ENCODE measurements at places on chromosomes 6 and 20.
A peak's percentile ranks its signal among the peaks of the same experiment; 100 is the strongest.

DNA sequence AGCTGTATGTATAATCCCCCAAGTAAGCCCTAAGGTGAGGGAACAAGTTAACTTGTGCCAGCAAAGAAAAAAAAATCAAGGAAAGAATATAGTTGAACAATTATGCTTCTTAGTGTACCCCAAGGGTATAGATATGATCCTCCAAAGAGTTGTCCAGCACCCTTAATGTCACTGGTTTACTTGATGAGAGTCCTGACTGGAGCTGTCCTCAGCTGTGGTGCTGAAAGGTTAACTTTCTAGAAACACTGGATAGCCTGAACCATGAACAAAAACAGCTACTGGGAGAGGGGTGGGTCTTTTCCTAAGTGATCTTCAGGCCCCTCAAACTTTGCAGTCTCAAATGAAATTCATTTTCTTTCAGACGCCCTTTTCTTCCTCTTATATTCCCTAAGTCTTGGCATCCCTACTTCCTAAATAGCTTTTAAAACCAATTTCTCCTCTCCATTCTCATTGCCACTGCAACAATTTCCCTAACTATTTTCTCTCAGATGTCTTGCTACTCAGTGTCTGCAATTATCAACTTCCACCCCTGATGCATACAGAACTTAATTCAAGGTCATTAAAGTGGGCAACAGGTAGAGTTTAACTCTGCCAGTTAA lies 83.5 kb upstream of the PROKR2 start:
- DNase-seq, result peak; percentile 28

GRCh38 chr20:728256-728944 lies 39.9 kb downstream of the SLC52A3 start:
- DNase-seq, result peak; percentile 38

- DNase-seq, result peak; percentile 49
Observed at GRCh38 chr6:147222160-147222838, 18.1 kb downstream of the STXBP5 start.

DNA sequence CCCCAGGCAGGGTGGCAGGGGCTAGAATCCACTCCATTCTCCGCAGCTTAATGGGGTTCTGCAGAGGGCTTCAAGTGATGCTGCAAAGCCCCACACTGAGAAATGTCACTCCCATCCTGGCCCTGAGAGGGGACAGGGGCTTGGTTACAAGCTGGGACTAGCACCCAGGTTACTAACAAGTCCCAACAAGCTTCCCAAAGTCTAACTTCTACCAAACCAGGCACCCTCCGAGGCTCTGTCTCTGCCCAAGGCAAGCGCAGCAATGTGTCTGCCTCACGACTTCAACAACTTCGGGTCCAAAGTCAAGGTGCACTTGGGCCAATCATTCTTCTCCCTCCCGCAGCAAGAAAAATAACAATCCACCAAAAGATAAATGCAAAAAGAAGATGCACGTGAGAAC lies 45.6 kb downstream of the NFATC2 start:
- no peak for DNase-seq

- peak; percentile 22 for DNase-seq
Observed at GRCh38 chr20:34058831-34059230, 53.2 kb downstream of the EIF2S2 start.

- DNase-seq, result no peak
Observed at GRCh38 chr6:88864359-88865054, 98.9 kb downstream of the RNGTT start.

DNA sequence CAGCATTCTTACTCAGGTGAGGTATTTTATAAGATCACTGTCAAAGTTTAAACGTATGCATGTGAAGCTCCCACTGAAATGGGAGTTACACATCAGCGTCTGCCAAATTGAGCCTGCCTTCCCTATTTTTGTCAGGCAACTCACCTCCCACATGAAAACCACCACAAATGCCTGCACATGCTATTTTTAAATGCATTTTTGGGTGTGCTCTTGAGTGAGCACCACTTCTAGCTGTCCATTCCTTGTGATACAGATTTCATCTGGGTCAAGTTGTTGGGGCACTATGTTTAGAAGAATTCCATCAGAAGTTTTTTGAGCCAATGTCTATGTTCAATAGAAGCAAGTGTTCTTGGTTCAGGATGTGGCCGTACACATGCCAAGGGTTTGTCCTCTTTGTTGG lies 71.7 kb upstream of the RIPPLY2 start:
- DNase-seq, result no peak

- no peak for DNase-seq
Observed at GRCh38 chr6:157198425-157199279, 124.7 kb downstream of the TMEM242 start.

DNA sequence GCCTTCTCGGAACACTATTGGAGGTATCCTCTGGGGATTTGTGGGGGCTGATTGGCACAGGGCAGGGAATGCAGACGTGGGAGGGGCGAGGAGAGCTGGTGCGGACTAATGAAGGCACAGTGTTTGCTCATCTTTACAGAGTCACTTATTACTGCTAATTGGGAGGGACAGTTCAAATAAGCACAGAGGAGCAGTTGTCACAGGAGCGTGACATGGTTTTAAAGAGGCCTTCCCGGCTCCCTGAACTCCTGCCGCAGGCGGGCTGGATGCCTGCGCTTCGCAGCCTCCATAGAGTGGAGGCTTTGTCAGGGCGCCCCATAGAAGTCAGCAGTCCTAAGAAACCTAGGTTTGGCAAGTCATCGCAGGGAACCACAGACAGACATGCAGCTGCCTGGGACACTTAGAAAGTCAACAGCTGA lies 149.6 kb downstream of the LINC00237 start:
- DNase-seq, result no peak

DNA sequence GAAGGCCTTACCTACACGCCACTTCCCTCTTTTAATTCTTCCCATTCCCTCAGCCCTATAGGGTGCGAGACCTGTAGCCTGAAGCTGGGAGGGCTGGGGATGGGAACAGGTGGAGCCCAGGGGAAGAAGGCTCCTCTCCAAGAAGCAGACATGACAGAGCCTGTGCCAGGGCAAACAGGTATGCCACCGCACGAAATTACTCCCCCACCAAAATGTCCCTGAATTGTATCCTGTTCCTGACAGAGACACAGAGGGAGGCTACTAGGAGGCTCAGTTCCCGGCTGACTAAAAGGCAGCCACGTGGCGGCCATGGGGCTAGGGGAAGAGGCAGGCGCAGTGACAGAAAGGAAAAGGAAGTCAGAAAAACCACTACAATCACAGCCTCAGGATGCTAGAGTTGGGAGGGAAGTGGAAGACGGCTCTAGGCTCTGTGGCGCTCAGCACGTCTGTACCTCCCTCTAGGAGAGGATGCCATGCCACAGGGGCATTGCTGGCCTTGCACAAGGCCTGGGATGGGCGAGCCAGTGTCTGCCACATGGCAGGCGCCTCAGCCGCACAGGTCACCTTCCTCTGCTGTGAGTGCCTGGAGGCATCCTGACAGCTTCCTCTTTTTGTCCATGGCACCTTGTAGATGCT lies 27.7 kb downstream of the TFEB start:
- DNase-seq, result no peak

DNA sequence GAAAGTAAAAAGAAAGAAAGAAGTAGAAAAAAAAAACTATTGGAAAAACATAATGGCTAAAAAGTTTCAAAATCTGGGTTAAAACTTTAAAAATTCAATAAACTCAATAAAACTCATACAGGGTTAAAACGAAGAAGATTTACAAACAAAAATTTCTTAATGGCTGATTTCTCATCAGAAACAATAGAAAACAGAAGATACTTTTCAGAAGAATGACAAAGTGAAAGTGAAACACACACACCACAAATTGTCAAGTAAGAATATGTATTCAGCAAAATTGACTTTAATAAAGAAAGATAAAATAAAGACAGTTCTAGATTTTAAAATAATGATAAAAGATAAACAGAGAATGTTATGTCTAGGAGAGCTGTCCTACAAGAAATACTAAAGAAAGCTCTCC lies 618.9 kb upstream of the GJE1 start:
- peak; percentile 12 for DNase-seq

DNA sequence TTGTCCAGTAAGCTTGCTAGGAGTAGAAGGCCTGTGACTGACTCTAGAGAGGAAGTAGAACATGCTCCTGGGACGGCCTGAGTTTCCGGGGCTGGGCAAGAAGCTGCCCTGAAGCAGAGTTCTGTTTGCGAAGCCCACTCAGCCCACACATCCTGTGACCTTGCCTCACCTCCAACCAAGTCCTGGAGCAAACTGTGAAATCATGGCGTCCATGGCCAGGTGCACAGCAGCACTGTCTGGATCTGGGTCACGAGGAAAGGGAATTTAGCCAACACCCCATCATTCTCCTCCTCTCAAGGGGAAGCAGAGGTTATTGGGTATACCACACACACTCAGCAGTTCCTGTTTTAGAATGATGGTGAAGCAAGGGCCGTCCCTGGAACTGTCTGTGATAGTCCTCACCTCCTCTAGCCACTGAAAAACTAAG lies 87.5 kb downstream of the CRYBG1 start:
- no peak for DNase-seq

DNA sequence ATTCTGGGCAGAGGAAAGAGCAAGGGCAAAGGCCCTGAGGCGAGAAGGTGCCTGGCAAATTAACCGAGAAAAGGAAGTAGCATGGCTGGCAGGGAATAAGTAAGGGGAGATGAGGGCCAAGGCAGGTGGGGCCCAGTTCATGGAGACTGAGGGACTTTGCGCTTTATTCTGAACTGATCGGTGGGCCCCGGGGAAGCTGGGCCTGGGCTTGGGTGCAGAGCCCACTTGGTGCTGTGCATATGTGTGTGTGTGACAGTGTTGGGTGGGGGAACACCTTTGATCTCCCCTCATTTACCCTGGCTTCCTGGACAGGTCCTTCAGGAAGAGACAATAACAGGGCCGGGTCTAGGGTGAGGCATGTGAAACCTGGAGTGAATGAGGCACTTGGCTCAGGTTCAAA lies 2.9 kb upstream of the MDFI start:
- no peak for DNase-seq

DNA sequence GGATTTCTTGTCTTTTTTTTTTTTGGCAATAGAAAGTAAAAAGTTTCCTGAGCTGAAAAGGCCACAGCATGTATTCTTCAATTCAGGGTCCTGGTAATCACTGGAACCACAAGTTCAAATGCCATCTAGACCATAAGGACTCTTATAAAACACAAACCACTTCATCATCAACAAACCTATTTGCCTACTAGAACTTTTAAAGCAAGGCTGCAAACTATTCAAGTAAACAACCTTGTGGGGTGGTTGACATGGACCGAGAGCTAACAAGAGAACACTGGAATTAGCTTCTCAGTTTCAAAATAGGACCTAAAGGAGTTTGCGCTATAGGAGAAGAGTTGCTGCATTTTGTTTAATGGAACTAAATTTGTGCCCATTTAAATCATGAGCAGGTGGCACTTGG lies 215.9 kb downstream of the ATXN1 start:
- DNase-seq, result no peak

DNA sequence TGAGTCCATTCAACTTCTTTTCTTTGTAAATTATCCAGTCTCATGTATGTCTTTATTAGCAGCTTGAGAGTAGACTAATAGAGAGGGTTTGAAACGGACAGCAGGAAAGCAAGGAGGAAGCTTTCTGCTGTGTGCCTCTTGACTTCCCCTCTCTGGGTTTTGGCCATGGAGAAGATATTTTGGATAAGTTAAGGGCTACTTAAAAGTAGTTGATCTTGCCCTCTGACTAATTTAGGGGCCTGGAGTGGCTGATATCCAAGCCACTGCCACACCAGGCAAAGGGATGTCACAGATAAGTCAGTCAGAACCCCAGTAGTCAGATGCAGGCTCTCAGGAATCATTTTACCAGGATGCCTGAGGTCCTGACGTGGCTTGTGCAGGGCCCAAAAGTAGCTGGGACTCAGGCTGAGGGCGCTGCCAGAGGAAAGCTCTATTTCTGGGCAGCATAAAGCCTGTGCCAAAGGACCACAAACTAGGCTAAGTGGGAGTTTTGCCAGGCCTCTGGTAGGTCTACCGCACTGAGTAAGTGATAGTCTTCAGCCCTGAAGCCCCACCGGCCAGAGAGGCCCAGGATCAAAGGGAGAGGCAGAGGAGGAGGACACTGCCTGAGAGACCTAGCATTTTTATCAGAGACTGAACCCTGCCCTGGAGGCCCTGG lies 41.6 kb upstream of the IYD start:
- no peak for DNase-seq

DNA sequence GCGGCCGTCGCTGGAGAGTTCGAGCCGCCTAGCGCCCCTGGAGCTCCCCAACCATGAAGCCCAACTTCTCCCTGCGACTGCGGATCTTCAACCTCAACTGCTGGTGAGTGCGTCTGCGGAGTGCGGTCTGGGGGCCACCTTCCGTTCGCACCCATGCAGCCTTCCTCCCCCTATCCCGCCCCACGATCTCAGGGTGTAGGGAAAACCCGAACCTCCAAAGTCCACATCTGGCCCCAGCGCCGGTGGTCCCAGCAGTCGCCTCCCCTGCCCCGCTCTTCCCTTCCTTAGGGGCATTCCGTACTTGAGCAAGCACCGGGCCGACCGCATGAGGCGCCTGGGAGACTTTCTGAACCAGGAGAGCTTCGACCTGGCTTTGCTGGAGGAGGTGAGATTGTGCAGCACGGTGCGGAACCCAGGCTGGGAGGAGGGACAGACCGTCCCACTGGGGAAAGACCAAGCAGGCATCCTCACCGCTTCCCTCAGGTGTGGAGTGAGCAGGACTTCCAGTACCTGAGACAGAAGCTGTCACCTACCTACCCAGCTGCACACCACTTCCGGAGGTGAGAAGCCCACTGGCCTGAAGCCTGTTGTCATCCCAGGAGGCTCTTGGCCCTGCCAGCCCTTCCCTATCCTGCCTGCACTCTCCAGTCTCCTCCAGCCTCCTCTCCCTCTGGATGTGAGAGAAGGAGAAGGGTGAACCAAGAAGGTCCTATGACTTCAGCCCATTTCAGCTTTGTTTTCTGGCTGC lies 719 bp downstream of the SMPD2 start:
- peak; percentile 73 for DNase-seq

DNA sequence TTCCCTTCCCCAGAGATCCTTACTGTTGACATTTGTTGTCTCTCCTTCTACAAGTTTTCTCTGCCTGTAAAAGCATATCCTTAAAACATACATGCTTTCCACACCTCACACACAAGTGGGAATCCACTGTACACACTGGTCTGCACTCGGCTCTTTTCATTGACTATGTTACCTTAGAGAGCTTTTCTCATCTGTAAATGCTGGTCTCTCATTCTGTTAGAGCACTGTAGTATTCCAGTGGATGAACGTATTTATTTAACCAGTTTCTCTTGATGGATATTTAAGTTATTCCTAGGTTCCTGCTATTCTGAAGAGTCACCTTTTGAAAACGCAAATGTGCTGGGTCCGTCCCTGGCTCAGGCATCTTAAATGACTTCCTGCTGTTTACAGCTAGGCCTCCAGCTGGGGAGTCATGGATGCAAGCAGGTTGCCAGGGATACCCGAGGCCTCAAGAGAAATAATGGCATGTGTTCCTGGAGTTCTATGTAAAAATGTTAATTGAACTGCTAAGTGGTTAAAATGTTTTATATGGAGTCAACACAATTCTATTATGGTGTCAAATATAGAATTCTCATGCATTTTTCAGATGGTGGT lies 61.1 kb upstream of the TGM3 start:
- DNase-seq, result no peak
